Stimulated activated CD8-positive, alpha-beta memory T cell treated with anti-CD3 and anti-CD28 coated beads, Interleukin-4, amount 100 ng/mL, for 1 hour (primary cell): ENCODE measurements at places on chromosomes 3 and 15.

DNA sequence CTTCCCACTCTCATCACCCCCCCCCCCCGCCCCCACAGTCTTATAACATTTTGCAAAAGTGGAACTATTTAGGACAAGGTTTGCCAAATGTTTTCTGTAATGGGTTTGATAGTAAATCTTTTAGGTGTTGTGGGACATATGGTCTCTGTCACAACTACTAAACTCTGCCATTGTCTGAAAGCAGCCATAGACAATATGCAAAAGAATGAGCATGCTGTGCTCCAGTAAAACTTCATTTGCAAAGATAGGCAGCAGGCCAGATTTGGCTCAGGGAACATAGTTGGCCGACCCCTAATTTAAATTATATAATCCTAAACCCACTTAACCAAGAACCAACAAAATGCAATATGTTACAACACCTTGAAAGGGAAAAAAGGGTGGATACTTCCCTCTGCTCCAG is 46.4 kb downstream of the TIPARP start:
- no peak for DNase-seq

DNA sequence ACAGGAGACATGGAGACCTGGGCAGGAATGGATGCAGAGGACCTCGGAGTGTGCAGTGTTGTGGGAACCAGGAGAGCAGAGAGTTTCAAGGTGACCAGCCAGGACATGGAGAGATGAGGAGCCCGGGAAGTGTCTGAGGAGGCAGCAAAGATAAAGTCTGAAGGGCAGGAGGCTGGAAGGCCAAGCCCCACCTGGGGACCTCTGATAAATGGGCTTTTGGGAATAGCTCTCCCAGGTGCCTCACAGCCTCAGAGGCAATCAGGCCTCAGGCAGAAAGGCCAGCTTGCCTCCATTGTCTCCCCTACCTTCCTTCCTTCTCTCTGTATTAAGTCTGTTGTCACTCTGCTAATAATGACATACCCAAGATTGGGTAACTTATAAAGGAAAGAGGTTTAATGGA is 97.5 kb upstream of the TPM1 start:
- no peak for DNase-seq

- no peak for DNase-seq
Measured at GRCh38 chr3:70989174-70989573, 594.4 kb downstream of the FOXP1 start.

DNA sequence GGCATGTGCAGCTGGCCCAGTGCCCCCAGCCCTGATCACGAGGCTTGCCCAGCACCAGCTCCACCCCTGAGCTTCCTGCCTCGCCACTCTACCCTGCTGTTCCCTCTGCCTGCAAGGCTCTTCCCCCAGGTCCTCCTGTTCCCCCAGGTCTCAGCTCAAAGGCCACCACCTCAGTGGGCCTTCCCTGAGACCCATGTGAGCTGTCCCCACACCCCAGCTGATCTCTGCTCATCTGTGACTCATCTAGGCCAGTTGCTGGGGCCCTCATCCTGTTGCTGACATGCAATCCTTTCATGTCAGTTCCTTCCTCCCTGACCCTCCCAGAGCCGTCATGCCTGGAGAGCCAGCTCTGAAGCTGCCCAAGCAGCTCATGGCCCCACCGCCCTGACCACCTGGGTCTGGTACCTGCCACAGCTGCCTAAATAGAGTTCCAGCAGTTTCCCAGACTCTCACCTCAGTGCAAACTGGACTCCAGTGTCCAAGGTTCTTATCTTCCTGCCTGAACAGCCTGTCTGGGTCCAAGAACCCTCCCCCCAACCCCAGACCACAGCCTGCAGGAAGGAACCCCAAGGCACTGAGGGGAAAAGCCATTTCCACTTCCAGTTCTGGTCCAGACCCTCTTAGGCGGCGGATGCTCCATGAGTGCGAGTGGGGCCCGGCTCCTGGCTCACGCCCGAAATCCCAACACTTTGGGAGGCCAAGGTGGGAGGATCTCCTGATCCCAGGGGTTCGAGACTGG is 116.6 kb upstream of the IQSEC1 start:
- no peak for DNase-seq

GRCh38 chr15:96338766-96339618 is 8.5 kb downstream of the NR2F2 start:
- no peak for DNase-seq

- no peak for DNase-seq
Measured at GRCh38 chr3:15300323-15301078, 31.9 kb downstream of the SH3BP5 start.

DNA sequence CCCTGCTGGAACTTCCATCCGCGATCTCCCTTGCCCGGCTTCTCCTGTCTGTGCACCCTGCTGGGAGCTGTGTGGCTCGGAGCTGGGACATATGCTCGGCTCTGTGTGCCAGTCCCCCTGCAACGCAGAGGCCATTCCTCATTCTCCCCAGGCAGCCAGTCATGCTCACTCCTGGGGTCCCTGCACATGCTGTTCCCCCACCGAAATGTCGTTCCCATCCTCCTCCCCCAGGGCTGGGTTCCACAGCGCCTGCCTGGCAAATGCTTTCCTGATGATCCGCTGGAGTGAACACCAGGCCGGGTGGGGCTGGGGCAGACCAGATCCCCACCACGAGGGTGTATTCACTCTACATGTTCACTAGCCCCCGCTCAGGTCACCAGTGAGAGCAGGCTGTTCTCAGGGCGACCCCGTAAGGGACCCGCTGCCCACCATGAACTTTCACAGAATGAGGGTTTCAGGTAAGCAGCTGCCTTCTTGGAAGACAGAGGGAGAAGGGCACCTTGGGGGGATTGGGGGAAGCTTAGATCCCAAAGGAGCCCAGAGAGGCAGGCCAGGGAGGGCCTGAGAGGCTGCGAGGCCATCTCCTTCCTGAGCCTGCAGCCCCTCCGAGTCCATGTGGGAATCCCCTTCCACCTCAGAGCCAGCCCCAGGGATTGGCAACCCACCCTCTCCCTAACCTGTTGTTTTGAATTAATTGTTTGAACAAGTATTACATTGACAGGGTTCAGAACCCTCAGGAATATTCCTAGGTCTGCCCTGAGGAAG is 88.7 kb upstream of the IQSEC1 start:
- DNase-seq = no peak

DNA sequence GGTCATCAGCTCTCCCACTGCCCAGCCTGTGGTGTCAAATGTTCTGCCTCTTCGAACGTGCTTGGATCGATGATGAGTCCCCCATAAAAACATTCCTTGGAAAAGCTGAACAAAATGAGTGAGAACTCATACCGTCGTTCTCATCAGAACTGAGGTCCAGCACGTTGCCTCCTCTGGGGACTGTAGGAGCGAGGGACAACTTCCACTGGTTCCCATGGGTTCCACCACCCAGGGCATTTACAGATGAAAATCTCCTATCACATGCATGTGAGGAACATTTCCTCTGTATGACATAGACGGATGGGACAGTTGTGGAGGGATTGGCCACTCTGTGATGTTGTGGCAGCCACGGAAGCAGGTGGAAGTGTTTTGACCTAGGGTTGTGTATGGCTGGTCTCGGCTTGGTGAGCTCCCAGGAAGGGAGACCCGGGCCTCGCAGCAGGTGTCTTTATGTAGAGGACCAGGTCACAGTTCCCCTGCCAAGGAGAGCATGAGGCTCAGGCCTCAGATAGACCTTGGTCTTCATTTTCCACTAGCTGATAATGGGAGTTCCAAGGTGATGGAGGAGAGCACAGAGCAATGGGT is 113.0 kb downstream of the SNRPN start:
- no peak for DNase-seq

DNA sequence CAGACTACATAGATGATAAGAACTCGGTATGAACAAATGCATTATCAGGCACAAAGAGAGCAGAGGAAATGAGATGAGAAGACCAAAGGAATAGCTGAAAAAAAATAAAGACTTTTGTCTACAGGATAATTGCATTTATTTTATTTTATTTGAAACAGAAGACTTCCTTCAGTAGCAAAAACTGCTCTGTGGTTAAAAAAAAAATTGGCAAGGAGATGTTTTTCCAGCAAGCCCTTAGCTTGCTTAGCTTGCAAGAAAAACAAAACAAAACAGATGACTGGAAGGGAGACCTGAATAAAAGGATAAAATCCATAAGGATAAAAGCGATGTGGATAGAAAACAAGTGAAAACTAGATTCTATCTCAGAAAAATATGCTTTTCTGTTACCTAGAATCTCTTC is 9.1 kb upstream of the PPM1L start:
- no peak for DNase-seq

GRCh38 chr3:33047842-33048834 is 48.8 kb downstream of the GLB1 start:
- no peak for DNase-seq
